ENCODE measurements at places on chromosomes 11 and 22. TPM values are rescaled to one million over a fixed set of nuclear protein-coding genes. Genes with fewer than 3 reads are reported as not detected.

DNA sequence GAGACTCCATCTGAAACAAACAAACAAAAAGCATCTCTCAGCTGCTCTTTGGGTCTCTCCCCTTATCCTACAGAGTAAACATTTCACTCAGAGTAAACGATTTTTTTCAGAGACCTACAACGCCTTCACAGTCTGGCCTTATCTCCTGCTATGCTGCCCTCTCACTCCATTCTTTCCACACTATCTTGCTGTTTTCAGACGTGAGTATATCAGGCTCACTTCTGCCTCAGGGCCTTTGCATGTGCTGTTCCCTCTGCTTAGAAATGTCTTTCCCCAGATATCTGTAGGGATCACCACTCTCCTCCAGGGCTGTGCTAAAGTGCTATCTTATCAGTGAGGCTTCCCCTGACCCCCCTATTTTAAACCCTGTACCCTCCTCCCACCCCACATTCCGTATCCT lies 6.5 kb downstream of the RIBC2 start:
- no peak overlapping the region for H3K4me3 ChIP-seq
- H3K4me1 ChIP-seq = no peaks in the 10 kb centered on the region
- H3K36me3 ChIP-seq = no peaks in the 10 kb centered on the region
- H3K27me3 ChIP-seq = no peaks in the 10 kb centered on the region
- no peak for DNase-seq

DNA sequence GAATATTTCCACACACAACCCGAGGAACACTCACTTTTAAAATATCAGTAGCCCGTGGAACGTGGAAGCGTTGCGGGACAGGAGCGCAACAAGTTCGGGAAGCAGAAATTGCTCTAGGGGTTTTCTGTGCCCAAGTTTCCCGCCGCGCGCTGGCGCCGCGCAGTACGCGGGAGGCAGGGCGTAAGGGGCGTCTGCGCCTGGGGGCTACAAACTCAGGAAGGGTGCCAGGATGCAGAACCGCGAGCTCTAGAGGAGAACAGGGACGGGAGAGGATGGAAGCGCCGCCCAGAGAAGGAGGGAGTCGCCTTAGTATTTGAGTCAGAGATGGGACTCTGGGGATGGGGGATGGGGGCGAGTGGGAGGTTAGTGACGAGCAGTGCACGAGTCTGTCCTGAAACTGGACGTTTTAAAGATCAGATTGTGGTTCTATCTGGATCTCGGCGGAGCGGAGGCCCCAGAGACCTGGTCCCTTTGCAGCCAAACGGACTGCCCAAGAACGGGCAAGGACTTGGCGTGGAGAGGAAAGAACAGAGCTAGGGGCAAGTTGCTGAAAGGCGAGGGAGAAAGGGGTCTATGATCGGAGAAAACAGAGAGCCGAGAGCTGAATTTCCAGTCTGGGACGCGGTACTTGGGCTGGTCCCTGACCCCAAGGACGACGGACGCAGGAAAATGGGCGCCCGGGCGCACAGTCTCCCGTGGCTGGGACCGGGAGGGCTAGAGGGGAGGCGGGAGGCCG lies 4.7 kb downstream of the BSX start:
- H3K4me1 ChIP-seq = peaks cover 10% of the 10 kb centered on the region
- H3K36me3 ChIP-seq = no peaks in the 10 kb centered on the region
- no peak for DNase-seq
- H3K27ac ChIP-seq = no peak overlapping the region

C11orf65 gene
- total RNA-seq = 0.37 TPM

DNA sequence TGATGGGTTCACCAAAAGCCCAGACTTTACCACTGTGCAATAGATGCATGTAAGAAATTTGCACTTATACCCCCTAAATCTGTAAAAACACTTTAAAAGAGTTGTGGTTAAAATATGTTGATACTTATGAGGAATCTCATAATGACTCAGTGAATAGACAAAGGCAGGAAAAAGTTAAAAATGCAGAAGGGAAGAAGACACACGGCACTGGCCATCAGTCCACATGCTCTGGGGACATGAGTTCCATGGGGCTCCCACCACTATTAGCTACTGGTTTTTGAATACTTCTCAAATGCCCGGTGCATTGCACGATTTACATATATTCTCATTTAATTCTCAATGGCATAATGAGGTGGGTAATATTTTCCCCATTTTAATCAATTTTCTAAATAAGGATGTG lies 59.3 kb upstream of the BLID start:
- DNase-seq = no peak
- no peaks in the 10 kb centered on the region for H3K4me1 ChIP-seq
- no peaks in the 10 kb centered on the region for H3K36me3 ChIP-seq
- H3K27ac ChIP-seq = no peak overlapping the region
- peaks cover 2% of the 10 kb centered on the region for H3K27me3 ChIP-seq

GAL gene
- not detected for total RNA-seq

CPT1B gene
- 71.8 TPM for total RNA-seq

- no peak overlapping the region for H3K27ac ChIP-seq
- peaks cover 14% of the 10 kb centered on the region for H3K4me1 ChIP-seq
- H3K36me3 ChIP-seq = no peaks in the 10 kb centered on the region
- H3K4me3 ChIP-seq = no peak overlapping the region
Measured at GRCh38 chr11:123653483-123653826, 969 bp downstream of the SCN3B start.

KCTD14 gene
- not detected for total RNA-seq
